ENCODE measurements at places on chromosomes 1 and 21. TPM values are rescaled to one million over a fixed set of nuclear protein-coding genes. Genes with fewer than 3 reads are reported as not detected.

The PDZK1IP1 gene
- 40.6 TPM for total RNA-seq

The ZYG11B gene
- 20.5 TPM for total RNA-seq

The KCNJ10 gene
- not detected for total RNA-seq

The LRRC39 gene
- total RNA-seq, result not detected

The A3GALT2 gene
- not detected for total RNA-seq

The CELA3B gene
- total RNA-seq, result 16.7 TPM

The RBM11 gene
- total RNA-seq, result 1.3 TPM

DNA sequence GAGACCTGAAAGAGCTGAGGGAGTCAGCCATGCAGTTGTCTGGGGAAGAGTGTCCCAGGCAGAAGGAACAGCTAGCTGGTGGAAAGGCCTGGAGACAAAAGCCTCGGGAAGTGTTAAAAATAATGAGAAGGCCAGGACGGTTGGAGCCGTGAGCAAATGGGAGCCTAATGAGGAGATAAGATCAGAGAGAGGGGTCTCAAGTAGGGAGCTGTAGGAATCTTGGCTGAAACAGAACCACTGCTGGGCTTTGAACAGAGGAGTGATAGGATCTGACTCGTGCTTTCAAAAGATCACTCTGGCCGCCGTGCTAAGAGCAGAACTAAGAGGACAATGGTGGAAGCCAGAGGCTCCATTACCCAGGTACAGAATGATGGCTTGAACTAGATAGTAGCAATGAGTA, 1.9 kb upstream of the FOXJ3 start:
- no peak overlapping the region for H3K27ac ChIP-seq
- H3K36me3 ChIP-seq, result no peaks in the 10 kb centered on the region
- DNase-seq, result no peak

DNA sequence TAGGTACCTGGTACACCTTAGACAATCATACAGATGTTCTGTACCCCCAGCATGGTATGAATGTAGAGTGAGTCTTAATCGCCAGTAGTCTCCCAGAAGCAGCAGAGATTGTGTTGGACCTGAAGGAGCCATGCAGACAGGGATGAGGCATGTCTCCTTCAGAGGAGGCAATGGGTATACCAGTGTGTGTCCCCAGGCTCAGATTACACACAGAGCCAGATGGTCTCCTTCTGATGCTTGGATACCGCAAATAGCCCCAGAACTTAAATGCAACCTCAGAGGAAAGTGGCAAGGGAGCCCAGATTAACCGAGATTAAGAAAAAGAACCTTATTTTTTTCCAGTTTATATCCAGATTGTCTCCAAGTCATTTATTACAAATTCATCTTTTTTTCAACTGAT, 96.8 kb upstream of the C21orf91 start:
- H3K27me3 ChIP-seq, result no peaks in the 10 kb centered on the region
- no peak for DNase-seq
- H3K4me3 ChIP-seq, result no peak overlapping the region
- H3K36me3 ChIP-seq, result no peaks in the 10 kb centered on the region
- no peaks in the 10 kb centered on the region for H3K4me1 ChIP-seq
- no peak overlapping the region for H3K27ac ChIP-seq

DNA sequence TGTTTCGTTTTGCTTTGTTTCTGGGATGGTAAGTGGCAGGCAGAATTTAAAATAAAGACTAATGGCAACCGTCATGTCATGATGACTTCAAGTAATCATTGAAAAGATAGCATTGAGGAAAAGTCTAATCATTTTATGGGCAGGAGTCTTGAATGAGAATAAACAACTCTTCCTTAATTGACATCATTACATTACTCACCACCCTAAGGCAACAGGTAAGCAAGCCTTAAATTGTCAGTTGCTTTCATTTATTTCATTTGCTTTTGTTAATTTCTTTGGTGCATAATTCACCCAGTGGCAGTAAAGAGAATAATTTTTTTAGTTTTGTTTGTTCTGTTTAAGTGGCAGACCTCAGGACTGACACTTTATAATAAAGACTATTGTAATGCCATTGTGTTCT, 669.0 kb downstream of the RWDD3 start:
- H3K36me3 ChIP-seq, result no peaks in the 10 kb centered on the region
- no peak overlapping the region for H3K27ac ChIP-seq
- H3K4me1 ChIP-seq, result no peaks in the 10 kb centered on the region
- no peak for DNase-seq

DNA sequence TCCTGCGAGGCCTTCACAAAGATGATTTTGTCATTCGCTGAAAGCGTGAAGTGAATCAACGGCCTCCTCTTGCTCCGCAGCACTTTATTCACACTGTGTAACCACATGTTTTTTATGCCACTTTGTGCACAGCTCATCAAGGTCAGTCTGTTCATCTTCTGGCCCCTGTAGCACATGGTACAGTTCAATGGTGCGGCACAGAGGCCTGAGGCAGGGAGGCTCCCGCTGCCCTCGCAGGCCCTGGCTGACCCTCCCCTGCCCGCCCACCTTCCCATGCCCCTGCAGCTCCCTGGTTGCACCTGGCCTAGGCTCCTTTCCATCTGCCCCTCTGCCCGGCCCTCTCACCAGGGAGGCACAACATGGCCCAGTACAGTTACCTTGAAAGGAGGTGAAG, 87.5 kb downstream of the CD247 start:
- H3K4me3 ChIP-seq, result no peak overlapping the region
- no peaks in the 10 kb centered on the region for H3K27me3 ChIP-seq
- DNase-seq, result no peak

DNA sequence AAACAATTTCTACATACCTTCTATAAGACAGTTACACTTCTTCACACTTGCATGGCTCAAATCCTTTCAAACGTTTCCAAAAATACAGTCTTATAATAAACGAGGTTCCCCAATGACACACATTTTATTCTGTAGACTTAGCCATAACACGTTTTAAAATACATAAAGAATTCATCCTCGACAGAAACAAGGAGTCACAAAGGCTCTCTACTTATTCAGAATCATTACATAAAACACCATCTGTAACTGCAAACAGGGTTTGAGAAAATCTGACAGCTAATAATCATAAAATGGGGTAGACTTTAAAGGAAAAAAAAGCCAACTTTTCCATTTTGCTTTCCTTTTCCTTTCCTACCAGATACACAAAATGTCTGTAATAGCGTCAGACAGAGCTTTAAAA, 1.8 kb downstream of the PIK3R3 start:
- no peak for DNase-seq
- no peak overlapping the region for H3K4me3 ChIP-seq
- peaks cover 8% of the 10 kb centered on the region for H3K27me3 ChIP-seq
- no peaks in the 10 kb centered on the region for H3K4me1 ChIP-seq

- H3K27ac ChIP-seq, result no peak overlapping the region
- H3K4me1 ChIP-seq, result no peaks in the 10 kb centered on the region
- no peaks in the 10 kb centered on the region for H3K27me3 ChIP-seq
- H3K4me3 ChIP-seq, result no peak overlapping the region
Observed at GRCh38 chr1:167371030-167371429, 147.3 kb downstream of the CD247 start.

DNA sequence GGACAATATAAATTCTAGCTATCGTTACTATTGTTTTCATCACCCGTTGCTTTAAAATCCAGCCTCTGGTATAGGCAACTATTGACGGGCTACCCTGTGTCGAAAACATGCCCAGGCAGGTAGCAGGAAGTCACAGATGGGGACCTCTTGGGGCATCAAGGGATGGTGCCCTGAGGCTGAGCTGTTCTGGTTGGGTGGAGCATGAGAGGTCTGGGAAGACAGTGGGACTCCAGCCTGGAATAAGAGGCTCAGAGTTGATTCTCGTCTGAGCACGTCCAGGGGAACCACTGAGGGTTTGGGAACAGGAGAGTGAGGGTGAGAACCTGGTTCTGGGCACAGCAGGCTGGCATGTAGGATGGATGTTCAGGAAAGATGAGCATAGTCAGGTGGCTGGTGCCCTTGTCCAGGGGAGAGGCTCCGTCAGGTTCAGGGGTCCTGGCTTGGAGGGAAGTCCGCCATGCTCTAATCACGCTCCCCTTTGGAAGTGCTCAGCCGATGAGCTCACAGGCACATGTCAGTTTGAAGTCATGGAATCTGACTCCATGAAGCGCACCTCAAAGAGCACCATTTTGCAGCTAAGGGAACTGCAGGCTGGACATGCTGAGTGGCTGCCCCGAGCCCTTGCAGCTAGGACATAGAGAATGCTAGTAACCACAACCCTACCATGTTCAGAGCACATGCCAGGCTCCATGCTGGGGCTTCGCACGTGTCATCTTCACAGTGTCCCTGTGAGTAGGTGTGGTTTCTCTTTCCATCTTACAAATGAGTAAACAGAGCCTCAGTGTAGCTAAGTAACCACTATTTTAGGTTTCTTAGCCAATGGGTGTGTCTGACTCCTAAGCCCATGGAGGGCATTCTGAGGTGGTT, 21.0 kb downstream of the PCSK9 start:
- H3K27me3 ChIP-seq, result no peaks in the 10 kb centered on the region
- H3K27ac ChIP-seq, result no peak overlapping the region
- no peaks in the 10 kb centered on the region for H3K4me1 ChIP-seq

DNA sequence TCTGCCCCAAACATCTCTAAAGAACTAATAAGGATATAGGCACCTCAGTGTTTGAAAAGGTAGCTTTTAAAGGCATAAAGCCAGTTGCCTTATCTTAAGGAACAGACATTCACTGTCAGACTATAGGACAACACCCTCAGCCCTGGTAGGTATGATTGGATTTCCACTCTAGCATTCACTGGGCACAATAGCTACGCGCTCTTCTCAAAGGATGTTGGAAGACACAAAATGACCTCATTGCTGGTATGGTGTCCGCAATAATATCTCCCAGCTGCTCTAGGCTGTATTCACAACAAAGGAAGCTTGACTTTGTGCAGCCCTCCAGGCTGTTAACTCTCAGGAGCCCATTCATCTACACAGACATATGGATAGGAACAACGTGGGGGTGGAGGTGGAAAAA, 119.4 kb upstream of the CXADR start:
- H3K4me3 ChIP-seq, result no peak overlapping the region
- H3K4me1 ChIP-seq, result no peaks in the 10 kb centered on the region
- no peaks in the 10 kb centered on the region for H3K27me3 ChIP-seq
- H3K36me3 ChIP-seq, result no peaks in the 10 kb centered on the region
- no peak overlapping the region for H3K27ac ChIP-seq
- DNase-seq, result no peak

DNA sequence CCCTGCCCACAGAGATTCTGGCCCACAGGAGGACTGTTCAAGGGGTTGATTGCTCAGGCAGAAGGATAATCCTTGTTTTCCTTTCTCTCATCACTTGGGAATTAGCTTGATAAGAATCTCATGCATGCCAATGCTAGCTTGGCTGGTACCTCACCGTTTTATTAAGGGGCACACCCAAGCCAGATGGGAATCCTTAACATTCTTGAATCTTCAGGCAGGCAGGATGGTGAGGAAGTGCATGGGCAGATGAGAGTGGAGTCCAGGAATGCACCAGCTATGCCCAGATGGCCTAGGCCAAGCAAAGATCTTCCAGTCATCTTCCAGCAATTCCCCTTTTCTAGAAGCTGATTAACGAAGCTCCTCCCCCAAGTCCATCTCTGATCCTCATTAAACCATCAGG, 4.1 kb upstream of the LCE7A start:
- H3K27ac ChIP-seq, result no peak overlapping the region
- no peaks in the 10 kb centered on the region for H3K4me1 ChIP-seq
- no peak overlapping the region for H3K4me3 ChIP-seq
- no peak for DNase-seq

GRCh38 chr1:161192476-161193465, 6.1 kb downstream of the ADAMTS4 start:
- no peak overlapping the region for H3K27ac ChIP-seq
- H3K36me3 ChIP-seq, result no peaks in the 10 kb centered on the region
- H3K4me1 ChIP-seq, result no peaks in the 10 kb centered on the region
- H3K4me3 ChIP-seq, result no peak overlapping the region

- no peak for DNase-seq
- H3K4me3 ChIP-seq, result no peak overlapping the region
- H3K27me3 ChIP-seq, result no peaks in the 10 kb centered on the region
- no peaks in the 10 kb centered on the region for H3K4me1 ChIP-seq
- no peak overlapping the region for H3K27ac ChIP-seq
- peaks cover 13% of the 10 kb centered on the region for H3K36me3 ChIP-seq
Observed at GRCh38 chr21:42558846-42559245, 45.2 kb downstream of the SLC37A1 start.

Measured in colonic mucosa (tissue), 4 donors.